ENCODE measurements at places on chromosomes 13 and 19.
A peak's percentile ranks its signal among the peaks of the same experiment; 100 is the strongest.

DNA sequence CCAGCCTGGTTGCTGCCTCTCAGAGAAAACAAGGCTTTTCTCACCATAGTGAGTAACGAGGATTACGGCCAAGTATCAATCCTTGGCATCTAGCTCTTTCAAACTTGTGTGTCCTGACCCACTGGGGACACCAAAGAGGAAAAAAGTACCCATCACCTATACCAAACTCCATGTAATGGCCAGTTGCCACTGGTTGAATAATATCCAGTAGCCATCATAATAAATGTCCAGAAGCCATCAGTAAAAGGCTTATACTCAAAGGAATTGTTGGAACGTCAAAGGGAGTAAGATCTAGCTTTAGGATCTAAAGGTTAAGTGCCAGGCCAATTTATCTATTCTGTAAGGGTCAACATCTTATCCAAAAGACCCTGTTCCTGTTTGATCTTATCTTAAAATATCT lies 91.1 kb downstream of the PTPRS start:
- no peak for DNase-seq

- no peak for DNase-seq
Observed at GRCh38 chr13:42812316-42812715, 30.9 kb downstream of the FAM216B start.

- no peak for DNase-seq
Observed at GRCh38 chr13:33008946-33009722, 7.1 kb upstream of the KL start.

- no peak for DNase-seq
Observed at GRCh38 chr13:65026505-65026904, 2203.6 kb downstream of the PCDH9 start.

DNA sequence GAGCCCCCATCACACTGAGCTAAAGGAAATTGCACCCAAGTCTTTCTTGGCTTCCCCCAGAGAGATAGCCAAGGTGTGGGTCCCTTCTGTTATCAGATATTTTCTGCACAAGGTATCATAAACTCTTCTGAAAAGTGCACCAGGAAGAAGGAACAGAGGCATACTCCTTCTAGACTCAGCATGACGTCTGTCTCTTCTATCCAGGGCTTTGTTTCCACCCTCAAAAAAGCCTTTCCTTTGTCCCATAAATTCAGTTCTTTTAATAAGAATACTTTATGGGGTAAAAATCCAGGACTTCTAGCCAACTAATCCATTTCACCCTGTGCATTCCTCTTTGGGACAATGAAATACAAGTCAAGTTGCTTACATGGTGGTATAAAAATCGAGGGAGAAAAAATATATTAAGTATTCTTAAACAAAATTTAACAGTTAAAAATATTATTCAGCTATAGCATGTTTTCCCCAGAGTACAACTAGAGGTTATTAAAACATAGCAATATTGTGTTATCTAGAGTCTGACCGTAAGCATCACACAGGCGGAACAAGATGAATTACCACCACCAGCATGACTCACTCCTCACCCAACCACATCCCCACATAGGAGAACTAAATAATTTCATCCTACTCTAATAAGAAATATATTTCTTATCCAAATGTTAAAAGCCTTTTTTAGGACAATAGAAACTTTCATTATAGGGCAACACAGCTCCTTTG lies 79.9 kb upstream of the GPC6 start:
- no peak for DNase-seq

DNA sequence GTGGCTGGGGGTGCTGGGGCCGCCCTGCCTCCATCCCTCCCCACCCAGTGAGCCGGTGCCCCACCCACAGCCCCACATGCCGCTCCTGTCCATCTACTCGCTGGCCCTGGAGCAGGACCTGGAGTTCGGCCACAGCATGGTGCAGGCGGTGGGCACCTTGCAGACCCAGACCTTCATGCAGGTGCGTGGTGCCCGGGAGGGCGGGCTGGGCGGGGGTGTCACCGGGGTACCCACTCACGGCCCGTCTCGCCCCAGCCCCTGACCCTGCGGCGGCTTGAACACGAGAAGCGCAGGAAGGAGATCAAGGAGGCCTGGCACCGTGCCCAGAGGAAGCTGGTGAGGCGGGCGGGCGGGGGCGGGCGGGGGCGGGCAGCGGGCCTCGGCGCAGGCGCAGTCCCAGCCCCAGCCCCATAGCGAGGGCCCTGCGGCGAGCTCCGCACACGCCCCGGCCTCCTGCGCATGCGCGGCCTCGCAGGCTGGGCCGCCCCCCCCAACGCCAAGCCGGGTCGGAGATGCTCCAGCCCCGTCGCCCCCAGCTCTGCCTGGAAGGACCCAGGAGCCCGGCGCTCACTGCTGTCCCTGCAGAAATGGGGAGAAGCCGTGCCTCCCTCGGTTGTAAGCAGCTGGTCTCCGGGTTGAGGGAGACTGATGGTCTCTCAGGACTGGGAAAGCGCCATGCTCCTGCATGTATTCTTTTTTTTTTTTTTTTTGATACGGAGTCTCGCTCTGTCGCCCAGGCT lies 7.7 kb downstream of the ARHGAP45 start:
- DNase-seq: no peak

DNA sequence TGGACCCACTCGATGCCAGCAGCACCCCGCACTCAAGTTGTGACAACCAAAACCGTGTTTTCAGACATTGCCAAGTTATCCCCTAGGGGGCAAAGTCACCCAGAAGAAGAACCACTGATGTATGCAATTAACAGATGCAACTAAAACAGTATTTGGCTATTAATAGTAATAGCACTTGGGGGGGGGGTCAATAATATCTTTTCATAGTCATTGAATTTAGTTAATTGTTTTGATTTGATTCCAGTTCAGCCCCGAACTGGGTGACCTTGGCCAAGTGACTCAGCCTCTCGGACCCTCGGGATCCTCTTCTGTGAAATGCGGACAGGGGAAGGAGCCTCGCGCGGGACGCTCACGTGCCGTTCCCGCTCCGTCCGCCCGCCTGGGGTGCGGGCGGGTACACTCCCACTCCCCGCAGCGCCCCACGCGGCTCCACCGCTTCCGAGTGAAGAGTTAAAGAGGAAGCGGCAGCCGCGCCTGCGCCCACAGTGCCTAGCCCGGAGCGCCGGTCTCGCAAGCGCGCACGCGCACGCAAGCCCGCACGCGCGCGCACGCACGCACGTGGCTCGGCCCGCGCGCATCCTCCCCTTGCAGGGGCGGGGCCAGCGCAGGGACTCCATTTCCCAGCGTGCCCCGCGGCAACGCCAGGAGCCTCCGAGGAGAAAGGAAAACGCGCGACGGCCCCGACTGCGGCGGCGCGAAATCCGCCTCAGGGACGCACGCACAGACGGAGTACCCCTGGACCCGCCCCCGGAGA lies 435 bp upstream of the DAZAP1 start:
- peak; percentile 99 for DNase-seq

All from left hindlimb (tissue), 1 donor.